Memory B cell (primary cell): ENCODE measurements at places on chromosomes 7 and 10.

GRCh38 chr7:39749177-39749576, 125.8 kb downstream of the RALA start:
- no peak for DNase-seq

DNA sequence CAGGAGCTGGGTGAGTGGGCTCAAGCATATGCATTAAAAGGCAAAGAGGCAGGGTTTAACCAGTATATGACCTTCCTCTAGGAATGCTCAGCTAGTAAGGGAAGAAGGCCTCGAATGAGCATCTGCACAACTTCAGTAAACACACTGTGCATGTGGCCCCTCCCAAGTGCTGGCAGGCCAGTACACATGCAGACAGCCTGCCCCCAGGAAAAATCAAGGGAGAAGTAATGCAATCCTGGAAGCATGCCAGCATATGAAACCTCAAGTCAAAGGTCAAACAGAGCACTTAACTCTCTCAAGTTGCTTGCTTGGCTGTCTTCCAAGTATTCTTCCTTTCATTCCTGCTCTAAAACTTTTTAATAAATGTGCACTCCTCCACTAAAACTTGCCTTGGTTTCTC, 208.4 kb downstream of the ACTR3B start:
- no peak for DNase-seq

DNA sequence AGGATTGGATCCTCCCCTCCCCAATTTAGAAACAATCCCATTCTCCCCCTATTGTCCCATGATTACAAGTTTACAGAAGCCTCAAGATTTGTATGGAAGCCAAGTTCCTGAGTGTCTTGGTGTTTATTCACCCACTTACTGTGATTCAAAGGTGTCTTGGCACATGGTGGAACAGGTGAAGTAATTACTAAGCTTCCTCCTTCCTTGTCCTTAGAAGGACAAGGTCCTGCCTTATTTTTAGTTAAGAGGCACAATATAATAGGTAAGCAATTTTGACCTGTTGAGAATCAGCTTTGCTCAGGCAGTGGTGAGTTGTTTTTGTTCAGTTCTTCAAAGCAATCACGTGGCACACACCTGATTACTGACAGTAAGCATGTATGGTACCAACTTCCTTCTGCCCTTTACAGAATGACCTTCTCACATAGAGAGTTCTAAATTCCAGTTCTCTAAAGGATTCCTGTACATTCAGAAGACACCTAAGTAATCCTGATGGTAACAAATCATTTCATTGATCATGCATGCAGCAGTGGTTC, 60.7 kb upstream of the SLC13A1 start:
- DNase-seq = no peak

DNA sequence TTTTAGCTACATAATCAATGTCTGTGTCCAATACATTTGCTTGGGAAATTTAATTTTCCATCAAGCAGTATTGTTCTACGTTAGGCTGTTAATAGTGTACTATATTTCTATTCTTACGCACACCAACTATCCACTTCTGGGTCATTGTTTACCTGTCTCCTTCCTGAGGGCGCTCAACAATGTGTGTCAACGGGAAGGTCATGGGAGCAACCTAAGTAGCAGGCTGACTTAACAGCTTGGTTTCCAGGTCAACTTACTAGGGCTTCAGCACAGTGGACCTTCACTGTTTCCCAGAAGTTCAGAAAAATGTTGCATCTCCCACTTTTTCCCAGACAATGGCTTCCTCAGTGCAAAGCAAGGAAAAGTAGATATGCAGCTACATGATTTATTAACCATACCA, 13.7 kb downstream of the THSD7A start:
- no peak for DNase-seq

- DNase-seq = no peak
Measured at GRCh38 chr7:5712566-5712965, 68.9 kb downstream of the RNF216 start.

DNA sequence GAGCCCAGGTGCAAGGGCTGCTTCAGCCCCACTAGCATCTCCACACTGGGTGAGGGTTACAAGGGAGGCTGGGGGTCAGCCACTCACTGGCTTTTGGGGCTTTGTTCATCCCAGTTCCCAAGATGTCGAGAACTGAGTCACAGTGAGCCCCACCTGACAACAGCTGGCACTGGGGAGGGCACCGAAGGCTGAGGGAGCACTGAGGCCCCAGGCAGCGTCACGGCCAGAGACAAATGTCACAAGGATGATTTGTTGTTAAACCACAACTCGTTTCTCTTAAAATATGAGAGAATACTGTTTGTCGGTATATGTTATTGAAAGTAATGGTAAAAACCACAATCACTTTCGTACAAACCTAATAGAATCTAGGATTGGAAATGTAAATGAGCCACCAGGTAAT, 219.9 kb downstream of the CELF2 start:
- DNase-seq = no peak

GRCh38 chr10:13536674-13537366, 8.0 kb upstream of the BEND7 start:
- no peak for DNase-seq

DNA sequence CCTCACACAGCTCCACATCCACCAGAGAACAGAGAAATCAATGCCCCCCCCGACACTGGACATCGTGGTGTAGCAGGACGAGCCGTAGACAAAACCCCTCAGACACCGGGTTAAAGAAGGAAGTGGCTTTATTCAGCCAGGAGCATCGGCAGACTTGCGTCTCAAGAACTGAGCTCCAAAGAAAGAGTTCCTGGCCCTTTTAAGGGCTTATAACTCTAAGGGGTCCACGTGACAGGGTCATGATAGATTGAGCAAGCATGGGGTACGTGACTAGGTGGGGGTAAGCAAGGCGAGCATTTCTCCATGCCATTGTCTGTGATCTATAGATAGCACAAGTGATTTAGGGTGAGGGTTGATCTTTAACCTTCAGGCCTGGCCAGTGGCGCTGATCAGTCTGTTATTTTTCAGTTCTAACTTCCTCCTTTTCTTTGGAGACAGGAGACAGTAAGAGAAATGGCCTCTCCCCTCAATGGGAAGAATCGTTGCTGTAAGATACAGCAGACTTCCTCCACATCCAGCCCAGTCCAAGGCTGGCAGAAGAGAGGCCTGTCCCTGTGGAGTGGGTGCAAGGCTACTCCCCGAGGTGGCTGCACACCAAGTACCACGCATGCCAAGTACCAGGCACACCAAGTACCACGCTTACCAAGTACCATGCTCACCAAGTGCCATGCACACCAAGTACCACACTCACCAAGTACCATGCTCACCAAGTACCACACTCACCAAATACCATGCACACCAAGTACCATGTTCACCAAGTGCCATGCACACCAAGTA, 19.5 kb upstream of the PPP2R2D start:
- no peak for DNase-seq

GRCh38 chr10:122505011-122505410, 43.7 kb downstream of the HTRA1 start:
- DNase-seq = no peak

GRCh38 chr10:30455816-30456215, 21.8 kb downstream of the MAP3K8 start:
- peak; percentile 28 for DNase-seq

DNA sequence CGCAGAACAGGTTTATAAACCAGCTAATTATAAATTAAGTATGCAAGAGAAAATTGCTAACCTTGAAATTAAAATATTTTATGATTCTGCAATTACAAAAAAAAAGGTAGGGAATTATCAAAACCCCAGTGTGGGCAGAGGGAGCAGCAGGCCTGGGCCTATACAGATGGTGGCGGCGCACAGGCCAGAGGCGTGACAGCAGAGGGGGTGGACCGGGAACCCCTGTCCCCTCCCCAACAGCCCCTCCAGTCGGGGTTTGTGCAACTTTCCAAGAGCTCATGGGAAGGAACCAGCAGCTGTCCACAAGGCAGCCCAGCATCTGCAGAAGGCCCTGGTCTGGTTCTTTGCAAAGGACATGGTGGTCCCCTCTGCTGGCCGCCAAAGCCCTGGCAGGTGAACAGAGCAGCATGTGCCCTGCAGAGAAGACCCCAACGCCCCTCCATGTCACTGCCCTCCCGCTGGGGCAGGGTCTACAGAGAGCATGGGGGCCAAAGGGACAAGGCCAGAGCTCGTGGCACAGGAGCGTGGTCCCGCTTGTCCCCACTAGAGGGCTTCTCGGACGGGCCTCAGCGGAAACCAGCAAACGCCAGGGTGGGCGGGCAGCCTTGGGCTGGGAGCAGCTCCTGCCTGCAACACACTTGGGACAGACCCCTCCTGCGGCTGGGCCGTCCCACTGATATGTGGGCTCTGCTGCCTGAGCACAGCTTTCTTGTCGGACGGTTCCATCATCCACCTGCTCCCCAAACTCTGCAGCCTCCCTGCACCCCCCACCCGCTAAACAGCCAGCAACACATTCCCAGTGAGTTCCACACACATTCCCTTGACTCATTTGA, 75.1 kb downstream of the EBF3 start:
- peak; percentile 13 for DNase-seq

- no peak for DNase-seq
Measured at GRCh38 chr10:87651801-87652200, 7.9 kb upstream of the PAPSS2 start.

DNA sequence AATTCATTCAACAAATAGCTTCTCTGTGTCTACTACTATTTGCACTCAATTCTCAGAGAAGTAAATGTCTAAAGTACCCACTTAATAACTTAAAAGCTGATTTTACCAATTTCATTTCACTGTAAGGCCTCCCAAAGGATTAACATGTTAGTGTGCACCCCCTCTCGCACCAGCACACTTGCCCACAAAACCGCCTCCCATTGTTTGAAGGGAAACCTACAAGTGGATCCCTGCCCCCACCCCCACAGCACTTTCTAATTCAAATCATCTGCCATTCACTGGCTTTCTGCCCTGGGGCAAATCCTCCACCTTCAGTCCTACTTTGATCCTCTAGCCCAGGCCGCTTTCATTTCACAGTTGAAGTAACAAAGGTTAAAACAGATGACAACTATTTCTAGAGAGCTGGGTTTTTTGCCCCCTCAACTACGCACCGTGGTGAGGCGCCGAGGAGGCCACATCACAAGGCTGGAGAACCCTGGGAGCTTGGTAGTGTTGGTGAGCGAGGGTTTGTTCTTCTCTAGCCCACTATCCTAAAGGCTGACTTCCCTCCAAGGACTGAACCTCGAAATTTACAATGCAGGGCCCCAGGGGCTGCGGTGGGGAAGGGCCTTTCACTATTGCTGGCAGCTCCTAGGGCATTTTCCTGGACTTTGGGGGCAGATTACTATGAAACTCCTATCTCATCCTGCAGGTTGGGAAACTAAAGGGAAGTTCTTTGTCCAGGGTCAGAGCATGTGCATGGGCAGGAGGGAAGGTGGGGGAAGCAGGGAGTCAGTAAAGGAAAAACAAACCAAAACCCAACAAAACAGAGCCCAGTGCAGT, 517.4 kb upstream of the ZMIZ1 start:
- DNase-seq = no peak

- DNase-seq = no peak
Measured at GRCh38 chr10:104417637-104418292, 64.1 kb downstream of the CFAP58 start.

GRCh38 chr10:32795598-32796183, 162.3 kb downstream of the ITGB1 start:
- DNase-seq = no peak

- DNase-seq = no peak
Measured at GRCh38 chr7:20698469-20698868, 83.0 kb downstream of the ABCB5 start.

GRCh38 chr10:30396698-30397097, 37.3 kb upstream of the MAP3K8 start:
- no peak for DNase-seq

DNA sequence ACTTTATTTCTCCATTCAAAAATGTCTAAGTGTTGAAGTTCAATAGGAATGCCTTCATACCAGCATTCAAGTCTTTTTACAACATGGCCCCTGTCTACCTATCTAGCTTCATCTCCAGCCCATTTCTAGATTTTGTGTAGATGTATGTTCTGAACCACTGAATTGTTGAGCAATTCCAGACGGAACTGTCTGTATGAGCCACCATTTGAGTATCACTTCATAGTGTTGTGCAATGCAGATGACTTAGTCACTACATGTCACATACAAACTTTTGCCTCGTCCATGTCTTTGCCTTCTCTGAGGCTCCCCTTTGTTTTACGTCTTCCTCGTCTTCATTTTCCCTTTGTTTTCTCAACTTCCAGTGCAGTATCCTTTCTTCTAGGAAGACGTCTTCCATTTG, 118.1 kb downstream of the INHBA start:
- no peak for DNase-seq

DNA sequence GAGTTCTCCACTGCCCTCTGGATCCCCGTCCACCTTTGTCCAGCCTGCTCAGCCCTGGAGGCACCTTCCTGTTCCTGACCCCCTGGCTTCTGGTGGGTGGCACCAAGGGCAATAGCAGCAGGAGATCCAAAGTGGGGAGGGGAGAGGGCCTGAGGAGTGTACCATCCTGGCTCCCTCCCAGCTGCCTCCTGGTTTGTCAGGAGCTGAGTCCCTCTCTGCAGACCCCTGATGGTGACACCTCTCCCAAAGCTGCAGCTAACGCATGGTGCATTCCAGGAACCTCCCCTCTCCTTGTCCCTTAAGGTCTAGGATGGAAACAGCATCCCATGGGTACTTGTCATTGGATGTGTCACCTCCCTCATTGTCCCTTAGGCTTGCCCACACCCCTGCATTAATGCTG, 39.6 kb downstream of the VSTM4 start:
- DNase-seq = no peak
